Cerebellar cortex (tissue), 1 donor: ENCODE measurements at places on chromosomes 1 and 21.

GRCh38 chr1:12188115-12188514, 21.3 kb downstream of the TNFRSF1B start:
- no peak for DNase-seq

GRCh38 chr1:228837032-228837431, 101.8 kb downstream of the RHOU start:
- DNase-seq, result no peak

DNA sequence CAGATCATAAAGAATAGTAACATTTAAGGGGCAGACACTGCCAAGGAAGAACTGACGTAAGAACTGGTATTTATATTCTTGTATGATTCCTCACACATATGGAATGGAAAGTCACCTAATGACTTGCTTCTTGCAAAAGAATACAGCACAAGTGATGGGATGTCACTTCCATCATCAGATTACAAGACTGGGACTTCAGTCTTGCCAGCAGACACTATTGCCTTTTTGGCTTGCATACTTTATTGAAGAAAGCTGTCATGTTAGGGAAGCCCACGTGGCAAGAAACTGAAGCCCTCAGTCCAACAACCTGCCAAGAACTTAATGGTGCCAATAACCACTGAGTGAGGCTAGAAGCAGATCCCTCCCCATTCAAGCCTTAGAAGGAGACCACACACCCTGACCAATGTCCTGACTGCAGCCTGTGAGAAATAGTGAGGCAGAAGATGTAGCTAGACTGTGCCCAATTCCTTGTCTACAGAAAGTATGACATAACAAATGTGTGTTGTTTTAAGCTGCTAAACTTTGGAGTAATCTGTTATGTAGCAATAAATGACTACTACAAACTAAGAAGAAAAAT, 12.0 kb downstream of the EGLN1 start:
- DNase-seq, result no peak

GRCh38 chr1:66294707-66295370, 239.1 kb upstream of the SGIP1 start:
- DNase-seq, result no peak

DNA sequence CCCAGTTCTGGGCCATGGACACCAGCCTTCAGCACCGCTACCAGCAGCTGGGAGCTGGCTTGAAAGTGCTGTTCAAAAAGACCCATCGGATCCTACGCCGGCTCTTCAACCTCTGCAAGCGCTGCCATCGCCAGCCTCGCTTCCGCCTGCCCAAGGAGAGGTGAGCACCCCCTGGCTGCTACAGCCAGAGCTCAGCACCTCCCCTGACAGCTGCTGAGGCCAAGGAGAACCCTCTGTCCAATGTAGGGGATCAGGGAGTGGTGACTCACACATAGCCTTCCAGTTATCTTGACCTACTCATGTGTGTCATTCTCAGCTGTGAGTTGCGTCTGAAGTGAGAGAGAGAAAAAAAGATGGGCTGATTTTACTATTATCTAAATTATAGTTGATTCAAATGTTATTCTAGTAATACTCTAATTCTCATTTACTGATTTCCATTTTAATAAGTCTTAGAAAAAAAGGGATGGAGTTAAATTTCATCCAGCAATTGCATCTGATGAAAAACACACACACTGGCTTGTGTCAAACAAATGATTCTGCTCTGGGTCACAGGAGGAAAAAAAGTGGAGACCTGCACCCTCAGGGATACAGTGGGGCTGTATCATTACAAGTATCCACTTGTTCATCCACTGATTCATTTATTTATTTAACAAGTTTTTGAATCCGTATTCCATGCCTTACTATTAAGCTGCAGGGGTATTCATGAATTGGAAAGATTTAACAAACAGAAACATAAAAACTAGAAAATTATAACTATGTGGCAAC, 108.0 kb downstream of the BRINP2 start:
- DNase-seq, result no peak
